ENCODE measurements at places on chromosomes 3 and 15.

GRCh38 chr3:37905346-37905745, 43.7 kb downstream of the CTDSPL start:
- no peak for DNase-seq

GRCh38 chr3:111677007-111677392, 81.9 kb upstream of the ZBED2 start:
- DNase-seq, result no peak

DNA sequence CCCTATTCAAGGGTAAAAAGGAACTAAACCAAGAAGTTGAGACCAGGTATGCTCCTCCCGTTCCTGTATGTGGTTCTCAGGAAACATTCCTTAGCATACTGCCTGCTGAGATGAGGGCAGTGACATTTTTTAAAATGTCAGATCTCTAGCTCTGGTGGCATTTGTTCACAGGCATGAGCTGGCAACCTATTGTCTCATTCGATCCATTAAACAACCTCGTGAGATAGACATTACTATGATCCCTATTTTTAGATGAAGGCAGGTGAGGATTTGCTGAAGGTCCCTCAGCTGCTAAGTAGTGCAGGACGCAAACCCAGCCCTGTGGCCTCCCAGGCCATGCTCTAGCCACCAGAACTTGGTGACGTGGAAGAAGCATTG, 74.9 kb downstream of the SIDT1 start:
- DNase-seq, result no peak

DNA sequence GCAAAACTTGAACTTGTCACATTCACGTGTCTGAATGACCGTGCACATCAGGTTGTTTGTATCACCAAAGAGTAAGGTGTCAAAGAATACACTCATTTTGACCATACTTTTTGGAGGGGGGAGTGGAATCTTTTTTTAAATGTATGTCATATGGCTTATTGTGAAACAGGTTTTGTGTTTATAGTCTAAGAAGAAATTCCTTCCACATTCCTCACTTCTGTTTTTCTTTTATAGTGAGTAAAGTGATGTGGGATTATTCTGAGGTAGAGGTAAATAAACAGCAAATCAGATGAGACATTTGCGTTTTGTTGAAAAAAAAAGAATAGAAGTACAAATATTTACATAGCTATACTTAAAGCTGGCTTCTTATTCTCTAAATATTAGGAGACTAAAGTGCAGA, 33.0 kb downstream of the SRP14 start:
- DNase-seq, result no peak

DNA sequence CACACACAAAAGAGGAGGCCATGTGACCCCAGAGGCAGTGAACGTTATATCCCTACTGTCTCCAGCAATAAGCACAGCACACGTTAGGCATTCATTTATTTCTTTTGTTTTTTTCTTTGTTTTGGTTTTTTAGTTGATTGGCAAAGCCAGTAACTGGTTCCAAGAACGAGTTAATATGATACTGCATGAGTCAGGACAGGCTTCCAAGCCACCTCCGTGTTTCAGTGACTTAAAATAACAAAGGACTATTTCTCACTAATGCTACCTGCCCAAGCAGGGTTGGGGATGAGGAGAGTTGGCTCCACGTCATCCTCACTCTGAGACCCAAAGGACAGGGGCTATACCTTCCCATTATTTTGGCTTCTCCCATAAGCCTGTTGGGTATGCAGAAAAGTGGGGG, 130.5 kb downstream of the ST8SIA2 start:
- DNase-seq, result no peak

DNA sequence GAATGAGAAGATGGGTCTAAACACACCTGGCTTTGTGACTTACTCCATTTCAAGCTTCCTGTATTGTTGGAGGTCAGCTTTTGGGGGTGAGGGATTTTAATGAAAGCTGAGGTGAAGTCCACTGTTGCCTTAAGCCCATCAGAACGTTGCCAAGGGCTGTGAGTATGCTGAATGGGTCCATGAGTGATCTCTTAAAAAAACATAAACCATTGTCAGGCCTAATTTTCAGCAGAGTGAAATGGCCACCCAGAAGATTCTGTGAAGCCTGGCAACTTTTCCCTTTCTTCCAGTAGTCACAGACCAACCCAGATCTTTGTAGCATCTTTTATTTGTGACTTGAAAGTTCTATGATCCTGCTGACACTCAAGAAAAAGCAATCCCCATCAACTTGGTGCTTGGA, 87.0 kb downstream of the SMAD3 start:
- DNase-seq, result no peak

DNA sequence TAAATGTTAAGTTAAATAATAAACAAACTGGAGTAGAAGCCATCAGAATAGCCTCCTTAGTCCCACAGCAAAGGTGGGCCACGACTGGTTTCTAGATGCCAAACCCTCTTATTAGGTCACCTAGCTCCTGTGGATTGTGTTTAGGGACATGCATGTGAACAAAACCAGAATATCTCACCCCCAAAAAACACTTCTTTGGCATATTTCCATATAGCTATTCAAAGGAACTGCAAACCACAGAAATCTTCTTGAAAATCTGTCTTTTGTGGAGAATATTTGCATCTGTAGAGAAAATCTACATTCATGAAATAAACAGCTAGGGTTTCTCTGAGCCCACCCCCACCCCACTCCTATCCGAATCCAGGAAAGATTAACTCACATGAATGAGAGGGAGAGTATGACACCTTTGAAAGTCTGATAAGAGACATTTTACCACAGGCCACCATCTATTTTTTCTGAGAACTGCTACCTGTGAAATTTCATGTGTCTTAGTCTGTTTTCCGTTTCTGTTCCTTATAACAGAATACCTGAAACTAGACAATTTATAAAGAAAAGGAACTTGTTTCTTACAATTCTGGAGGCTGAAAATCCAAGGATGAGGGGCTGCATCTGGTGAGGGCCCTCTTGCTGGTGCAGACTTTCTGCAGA, 159.4 kb downstream of the NEK10 start:
- no peak for DNase-seq

GRCh38 chr3:114974387-114974786, 172.7 kb downstream of the ZBTB20 start:
- DNase-seq, result no peak

DNA sequence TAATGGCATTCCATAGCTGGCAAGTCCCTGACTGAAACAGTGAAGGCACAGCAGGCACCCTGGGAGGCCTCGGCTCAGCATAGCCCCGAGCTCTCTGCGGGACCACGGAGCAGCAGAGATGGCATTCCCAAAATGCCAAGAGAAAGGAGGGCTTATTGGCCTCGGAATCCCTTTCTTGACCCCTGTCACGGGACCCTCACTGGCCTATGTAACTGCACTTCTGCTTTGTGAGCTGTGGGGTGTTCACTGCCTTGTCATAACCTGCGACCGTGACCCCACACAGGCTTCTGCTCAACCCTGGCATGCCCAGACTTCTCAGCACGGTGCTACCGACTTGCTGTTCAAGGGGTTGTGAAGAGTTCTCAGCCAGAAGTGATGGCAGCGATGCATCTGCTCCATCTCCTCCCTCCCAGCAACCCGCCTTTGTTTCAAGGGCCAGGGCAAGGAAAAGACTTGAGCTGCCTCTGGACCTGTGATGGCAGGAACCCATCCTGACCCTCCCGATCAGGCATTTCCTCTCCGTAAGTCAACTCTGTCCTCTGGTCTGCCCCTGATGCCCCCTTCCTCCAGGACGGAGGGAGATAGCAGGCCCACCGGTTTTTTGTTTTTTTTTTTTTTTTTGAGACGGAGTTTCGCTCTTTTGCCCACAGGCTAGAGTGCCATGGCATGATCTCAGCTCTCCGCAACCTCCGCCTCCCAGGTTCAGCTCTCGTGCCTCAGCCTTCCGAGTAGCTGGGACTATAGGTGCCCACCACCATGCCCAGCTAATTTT, 30.5 kb downstream of the EHD4 start:
- DNase-seq, result no peak

DNA sequence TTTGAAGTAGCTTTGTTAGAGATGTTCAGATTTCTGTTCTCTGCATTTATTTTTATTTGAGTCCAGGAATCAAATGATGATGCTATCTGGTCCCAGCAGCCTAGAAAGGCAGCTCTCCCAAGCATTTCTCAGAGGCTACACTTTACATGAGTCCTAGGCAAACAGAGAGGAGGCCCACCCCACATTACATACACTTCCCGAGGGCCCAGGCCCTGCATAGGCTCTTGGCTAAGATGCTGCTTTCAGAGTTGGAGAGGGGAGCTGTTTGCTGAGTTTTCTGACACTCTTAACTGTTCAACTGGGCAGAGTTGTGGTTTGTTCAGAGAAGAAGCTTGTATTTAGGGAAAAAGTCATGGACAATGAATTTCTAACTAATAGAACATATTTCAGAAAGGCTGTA, 117.9 kb upstream of the RGMA start:
- DNase-seq, result no peak

DNA sequence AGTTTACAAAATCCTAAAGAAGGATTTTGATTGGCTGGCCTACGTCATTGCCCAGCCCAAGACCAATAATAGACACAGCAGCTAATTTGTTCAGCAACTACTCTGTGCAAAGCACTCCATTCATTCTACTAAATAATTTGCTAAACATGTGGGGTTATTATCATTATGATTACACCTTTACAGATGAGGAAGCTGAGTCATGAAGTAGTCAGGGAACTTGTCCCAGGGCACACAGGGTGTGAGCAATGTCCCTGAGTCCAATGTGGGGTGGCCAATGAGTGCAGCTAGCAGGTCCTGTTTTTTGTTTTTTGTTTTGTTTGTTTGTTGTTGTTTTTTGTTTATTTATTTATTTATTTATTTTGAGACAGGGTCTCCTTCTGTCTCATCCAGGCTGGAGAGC, 183.6 kb downstream of the ABHD5 start:
- DNase-seq, result no peak

- DNase-seq, result no peak
These were observed 96.9 kb upstream of the STRIT1 start for GRCh38 chr3:155390351-155390750.

DNA sequence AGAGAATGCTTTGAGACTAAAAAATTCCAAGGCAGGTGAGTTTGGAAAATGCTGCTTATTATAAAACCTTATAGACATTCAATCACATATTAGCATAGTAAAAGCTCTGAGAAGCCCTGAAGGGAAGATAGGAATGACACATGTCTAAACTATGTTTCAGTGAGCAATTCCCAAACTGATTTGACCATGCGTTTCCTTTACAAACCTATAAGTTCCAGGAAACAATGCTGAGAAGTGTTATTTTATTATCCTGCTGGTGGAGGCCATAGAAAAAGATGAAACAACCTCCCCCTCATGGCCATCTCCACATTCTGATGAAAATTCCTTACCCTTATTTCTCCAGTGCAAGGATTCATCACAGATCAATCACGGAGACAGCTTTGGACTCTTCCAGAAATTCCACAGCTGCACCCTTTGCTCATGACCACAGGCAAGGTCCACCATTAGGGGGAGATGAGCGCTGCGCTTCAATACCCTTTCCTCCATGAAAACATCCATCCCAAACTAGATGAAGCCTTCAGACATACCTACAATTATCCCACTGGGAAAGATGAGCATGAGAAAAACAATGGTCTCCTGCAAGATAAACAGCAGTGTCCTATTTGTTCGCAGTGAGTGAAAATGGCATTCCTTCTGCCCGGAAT, 372.1 kb downstream of the MAGI1 start:
- DNase-seq, result no peak

GRCh38 chr3:59660376-59660775, 610.6 kb upstream of the CFAP20DC start:
- DNase-seq, result no peak

- no peak for DNase-seq
These were observed 5.4 kb upstream of the TFG start for GRCh38 chr3:100703865-100704264.

- DNase-seq, result peak; percentile 41
These were observed 72.1 kb downstream of the LRIG1 start for GRCh38 chr3:66428733-66429132.

- DNase-seq, result no peak
These were observed 33.4 kb downstream of the AP3S2 start for GRCh38 chr15:89860431-89860830.

- DNase-seq, result peak; percentile 49
These were observed 15.6 kb downstream of the PIF1 start for GRCh38 chr15:64809649-64810496.

- peak; percentile 24 for DNase-seq
These were observed 651.7 kb upstream of the CCDC54 start for GRCh38 chr3:106725566-106725965.

DNA sequence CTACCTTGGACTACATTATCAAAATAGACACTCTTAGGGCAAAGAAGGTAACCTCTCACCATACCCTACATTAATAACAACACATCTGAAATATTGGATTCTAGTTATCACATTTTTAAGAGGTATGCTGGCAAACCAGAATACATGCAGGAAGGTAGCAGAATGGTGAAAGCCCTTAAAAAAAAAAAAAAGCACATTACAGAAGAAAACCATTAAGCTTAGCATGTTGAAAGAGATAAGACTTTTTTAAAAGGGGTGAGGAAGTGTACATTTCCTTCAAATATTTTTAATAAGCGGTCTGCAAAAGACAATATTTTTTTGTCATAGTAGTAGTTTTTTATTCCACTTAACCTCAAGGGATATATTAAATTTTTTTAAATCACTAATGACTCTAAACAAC, 46.5 kb upstream of the WDR5B start:
- DNase-seq, result no peak

DNA sequence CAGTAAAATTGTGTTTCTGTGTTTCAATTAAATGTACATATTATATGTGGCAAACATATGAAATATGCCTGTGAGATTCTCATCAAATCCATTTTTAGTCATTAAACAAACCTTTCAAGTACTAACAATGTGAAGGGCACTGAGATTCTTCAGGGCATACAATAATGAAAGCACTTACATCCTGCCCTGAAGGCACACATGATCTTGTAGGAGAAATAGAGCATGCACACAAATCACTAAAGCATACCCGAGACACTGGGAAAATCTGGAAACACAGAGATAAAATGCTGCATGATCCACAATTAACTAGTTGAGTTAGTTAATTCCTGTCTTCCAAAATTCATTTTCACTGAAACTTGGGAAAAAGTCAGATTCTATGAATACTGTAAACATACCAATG, 810.5 kb upstream of the NECTIN3 start:
- DNase-seq, result no peak

GRCh38 chr3:53526704-53527055, 32.3 kb downstream of the CACNA1D start:
- DNase-seq, result no peak

GRCh38 chr3:129248286-129248979, 973 bp upstream of the COPG1 start:
- DNase-seq, result no peak

DNA sequence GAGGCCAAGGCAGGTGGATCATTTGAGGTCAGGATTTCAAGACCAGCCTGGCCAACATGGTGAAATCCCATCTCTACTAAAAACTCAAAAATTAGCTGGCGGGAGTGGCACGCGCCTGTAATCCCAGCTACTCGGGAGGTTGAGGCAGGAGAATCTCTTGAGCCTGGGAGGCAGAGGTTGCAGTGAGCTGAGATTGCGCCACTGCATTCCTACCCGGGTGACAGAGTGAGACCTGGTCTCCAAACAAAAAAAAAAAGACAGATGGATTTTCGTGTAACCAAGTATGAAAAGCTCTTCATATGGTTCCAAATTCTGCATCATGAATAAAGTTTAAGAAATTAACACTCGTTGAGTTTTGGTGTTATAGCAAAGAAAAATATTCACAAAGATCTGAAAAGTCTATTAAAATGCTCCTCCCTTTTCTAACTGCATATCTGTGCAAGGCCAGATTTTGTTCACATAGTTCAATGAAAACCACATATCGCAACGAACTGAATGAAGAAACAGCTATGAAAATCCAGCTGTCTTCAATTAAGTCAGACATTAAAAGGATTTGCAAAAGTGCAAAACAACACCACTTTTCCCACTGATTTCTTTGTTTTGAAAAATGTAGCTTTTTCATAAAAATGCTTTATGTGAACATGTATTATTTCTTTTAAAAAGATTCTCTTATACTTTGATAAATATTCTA, 23.8 kb upstream of the FBLN2 start:
- no peak for DNase-seq
